ENCODE measurements at places on chromosomes 12 and 14.

GRCh38 chr14:90693413-90693812 is 122.8 kb downstream of the TTC7B start:
- DNase-seq, result no peak

GRCh38 chr12:52205612-52206303 is 13.9 kb upstream of the KRT80 start:
- no peak for DNase-seq

- no peak for DNase-seq
Measured at GRCh38 chr14:70020352-70021170, 141.3 kb downstream of the SMOC1 start.

GRCh38 chr12:32030676-32031075 is 71.5 kb downstream of the RESF1 start:
- no peak for DNase-seq

DNA sequence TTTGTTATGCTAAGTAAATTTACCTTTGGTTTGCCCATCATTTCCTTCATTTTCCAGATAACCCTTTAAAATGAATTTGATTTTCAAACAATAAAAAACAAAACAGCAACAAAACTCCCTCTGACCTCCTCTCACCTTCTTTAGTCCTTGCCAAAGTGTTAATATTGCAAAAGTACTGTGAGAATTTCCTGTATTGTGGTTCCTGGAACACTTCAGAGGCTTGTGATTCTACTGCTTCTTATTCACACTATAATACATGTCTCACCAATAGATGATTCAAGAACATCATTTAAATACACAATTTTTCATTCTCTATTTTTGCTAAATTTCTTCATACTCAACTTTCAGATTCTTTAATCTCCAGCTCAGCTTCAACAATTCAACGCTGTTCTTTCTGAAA is at the start of gene KLRD1:
Gene KLRD1 (plus strand): TSS at position 241 of the 400 bp plus-strand sequence. CDS start 208 bp downstream, outside the sequence.
- no peak for DNase-seq

DNA sequence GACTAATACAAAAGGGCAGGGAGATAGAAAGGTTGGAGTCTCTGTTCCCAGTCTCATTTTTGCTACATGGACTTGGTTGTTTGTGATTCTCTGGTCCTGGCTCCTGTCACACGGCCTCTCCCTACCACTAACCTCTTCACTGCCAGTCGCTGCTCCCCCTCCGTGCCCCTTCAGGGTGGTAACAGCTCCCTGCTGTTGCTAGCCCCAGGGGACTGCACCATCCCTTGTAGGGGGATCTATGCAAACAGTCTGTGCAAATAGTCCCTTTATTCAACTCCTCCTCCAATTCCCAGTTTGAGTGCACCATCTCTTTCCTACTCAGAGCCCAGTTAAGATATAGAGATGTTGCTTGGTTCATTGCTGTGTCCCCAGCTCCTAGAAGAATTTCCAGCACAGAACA is 51.1 kb downstream of the CCDC60 start:
- no peak for DNase-seq

DNA sequence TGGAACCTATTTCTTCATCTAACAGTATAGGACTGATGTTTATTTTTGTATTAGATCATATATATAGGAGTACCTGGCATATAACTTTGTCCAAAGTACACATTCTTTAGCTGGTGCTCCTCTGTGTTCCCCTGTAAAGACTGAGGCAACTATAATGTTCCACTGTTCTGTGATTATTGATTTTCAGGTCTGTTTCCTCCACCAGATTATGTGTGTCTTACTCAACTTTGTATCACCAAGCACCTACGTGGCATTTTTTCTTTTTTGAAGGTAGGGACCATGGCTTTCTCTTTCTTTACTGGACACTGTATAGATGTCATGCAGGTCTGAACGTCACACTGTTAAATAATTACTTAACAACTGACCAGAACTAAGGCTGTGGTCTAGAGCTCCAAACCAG is 29.3 kb downstream of the BICD1 start:
- no peak for DNase-seq

DNA sequence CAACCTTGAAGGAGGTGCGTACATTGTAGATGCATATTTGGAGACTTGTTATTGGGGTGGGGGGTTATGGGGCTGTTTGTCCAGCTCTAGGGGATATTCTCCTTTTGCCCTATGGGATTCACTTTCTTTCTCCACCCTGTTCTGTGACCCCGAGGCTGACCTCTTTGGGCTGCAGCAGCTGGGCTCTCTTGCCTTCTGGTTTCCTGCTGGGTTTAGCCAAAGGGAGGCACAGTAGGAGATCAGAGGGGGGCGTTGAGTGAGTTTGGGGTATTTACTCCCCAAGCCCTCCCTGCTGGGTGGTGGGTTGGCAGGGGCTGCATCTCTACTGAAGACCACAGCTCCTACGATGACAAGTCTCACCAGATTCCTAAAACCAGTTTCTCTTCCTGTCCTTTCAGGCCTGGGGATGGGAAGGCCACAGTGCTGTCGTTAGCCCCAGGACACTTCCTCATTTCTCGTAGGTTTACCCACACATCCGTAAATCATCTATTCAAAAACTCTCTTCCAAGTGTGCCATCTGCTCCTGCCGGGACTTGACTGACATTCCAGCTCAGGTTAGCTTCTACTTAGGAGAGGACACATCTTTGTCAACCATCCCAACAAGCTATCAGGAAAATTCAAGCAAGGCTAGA is 127.1 kb downstream of the TMEM30B start:
- DNase-seq, result no peak

DNA sequence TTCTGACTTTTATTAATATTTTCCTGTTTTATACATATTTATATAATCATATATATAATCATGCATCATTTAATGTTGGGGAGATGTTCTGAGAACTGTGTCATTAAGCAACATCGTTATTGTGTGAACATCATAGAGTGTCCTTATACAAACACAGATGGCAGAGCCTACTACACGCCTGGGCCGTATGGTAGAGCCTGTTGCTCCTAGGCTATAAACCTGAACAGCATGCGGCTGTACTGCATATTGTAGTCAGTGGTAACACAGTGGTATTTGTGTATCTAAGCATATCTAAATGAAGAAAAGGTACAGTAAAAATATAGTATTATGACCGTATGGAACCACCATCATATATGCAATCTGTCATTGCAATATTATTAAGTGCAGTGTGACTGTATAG is 44.7 kb upstream of the BCL7A start:
- DNase-seq, result no peak

DNA sequence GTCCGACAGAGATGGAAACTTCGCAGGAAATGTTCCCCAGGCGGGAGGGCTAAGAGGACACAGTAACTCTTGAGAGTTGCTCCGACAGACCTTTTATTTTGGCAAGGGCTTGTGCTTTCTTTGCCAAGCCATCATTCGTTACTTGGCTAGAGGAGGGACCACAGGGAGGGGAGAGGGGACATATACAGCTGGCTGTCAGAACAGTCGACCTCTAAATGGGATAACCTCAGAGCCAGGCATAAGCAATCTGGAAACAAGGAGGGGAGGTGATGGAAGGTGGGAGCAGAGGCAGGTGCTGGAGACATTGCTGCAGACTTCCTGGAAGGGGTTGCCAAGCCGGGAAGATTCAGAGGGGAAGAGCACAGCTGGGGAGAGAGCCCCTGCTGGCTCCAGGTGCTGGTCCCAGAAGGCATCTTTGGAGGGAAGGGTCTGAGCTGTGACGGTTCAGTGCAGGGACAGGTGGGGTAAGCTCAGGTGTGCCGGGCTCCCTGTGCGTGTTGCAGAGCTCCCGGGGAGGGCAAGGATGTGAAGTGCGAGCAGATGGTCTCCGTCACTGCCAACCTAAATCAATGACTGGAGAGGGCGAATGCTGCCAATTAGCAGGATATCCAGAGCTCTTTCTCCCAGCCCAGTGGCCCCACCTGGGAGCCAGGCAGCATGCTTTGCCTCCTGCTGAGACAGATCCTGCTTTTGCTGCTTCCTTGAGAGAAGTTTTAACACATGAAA is 50.1 kb downstream of the CHST11 start:
- no peak for DNase-seq

DNA sequence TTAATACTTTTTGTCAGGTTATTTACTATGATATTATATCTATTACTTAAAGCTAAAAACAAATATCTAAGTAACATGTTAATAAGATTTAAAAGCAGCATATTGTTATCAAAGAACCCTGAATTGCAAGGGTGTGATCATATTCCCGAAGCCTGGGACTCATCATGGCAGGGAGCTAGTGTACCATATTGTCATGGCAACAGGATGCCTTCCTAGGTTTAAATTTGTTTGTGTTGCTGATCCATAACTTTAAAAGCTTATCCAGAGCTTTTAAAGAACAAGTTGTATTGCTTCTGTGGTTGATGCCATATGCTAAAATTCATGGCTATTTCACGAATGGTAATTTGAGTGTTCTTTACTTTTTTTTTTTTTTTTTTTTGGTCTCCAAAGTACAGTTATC is 500.5 kb downstream of the NAV3 start:
- DNase-seq, result no peak

DNA sequence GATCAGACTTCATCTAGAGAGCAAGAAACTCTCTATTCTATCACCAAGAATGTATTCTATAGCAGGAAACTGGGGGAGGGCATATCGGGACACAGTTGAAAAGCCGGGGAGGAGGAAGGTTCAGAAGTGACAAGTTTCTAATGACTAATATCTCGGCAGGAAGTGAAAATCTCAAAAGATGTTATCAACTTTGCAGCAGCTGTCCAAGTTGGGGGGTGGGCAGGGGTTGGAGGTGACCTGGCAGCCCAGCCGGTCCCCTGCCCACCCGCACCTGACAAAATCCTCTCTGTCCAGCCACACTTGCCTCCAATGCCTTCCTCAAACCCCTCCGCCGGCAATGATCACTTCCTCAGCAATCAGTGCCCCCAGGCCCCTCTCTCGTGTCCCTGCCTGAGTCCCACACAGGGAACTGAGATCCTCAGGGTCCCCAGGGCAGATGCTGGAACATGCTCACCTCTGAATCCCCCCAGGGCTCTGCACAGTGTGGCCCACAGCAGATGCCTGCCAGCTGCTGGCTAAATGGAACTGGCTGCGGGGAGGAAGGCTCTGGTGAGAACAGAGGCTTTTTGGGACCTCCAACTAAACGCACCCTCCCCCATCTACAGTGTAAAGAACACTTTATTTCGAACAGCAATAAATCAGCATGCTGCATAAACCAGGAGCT is 43.9 kb downstream of the CCDC88C start:
- no peak for DNase-seq
